ENCODE measurements at places on chromosomes 1 and 21. TPM values are rescaled to one million over a fixed set of nuclear protein-coding genes. Genes with fewer than 3 reads are reported as not detected.

Gene SPATA21
- total RNA-seq = not detected

Gene SMCP
- total RNA-seq = not detected

Gene GALE
- total RNA-seq = 111 TPM

Gene CFHR5
- not detected for total RNA-seq

Gene CYYR1
- 22.7 TPM for total RNA-seq

Gene SNX7
- 44.2 TPM for total RNA-seq

Gene PAQR6
- total RNA-seq = 0.20 TPM

Gene VAMP4
- 2.5 TPM for total RNA-seq

Gene ALDH4A1
- 32.7 TPM for total RNA-seq

Gene OTUD3
- total RNA-seq = 2.1 TPM

Gene ADAM30
- total RNA-seq = not detected

Gene ASTN1
- total RNA-seq = not detected

Gene EXO5
- 16.3 TPM for total RNA-seq

Gene SYDE2
- total RNA-seq = 0.80 TPM

Gene PPFIA4
- under 0.01 TPM for total RNA-seq

Gene USP1
- 29.4 TPM for total RNA-seq

Gene HAPLN2
- not detected for total RNA-seq

Gene TDRD5
- total RNA-seq = 0.05 TPM

Gene KISS1
- total RNA-seq = 21.9 TPM

Gene DYNLT5
- 1.4 TPM for total RNA-seq

Gene SELENOF
- 160 TPM for total RNA-seq

Gene SLC26A9
- total RNA-seq = 0.34 TPM

Gene SLAMF6
- not detected for total RNA-seq

Gene WDR64
- total RNA-seq = not detected

Gene LMO4
- 27.3 TPM for total RNA-seq

Gene NCAM2
- total RNA-seq = 0.05 TPM

Gene OR2L2
- total RNA-seq = not detected

Gene SPRR2F
- total RNA-seq = not detected

Gene IER5
- 20.6 TPM for total RNA-seq

Gene KRTAP10-7
- not detected for total RNA-seq

Gene GPR153
- total RNA-seq = 0.73 TPM

Gene ANKRD65
- total RNA-seq = 0.47 TPM

Gene TMEM54
- 31.1 TPM for total RNA-seq
